ENCODE measurements at places on chromosomes 16 and 17.

- peak; percentile 69 for DNase-seq
Measured at GRCh38 chr17:9370467-9370866, 205.2 kb downstream of the STX8 start.

DNA sequence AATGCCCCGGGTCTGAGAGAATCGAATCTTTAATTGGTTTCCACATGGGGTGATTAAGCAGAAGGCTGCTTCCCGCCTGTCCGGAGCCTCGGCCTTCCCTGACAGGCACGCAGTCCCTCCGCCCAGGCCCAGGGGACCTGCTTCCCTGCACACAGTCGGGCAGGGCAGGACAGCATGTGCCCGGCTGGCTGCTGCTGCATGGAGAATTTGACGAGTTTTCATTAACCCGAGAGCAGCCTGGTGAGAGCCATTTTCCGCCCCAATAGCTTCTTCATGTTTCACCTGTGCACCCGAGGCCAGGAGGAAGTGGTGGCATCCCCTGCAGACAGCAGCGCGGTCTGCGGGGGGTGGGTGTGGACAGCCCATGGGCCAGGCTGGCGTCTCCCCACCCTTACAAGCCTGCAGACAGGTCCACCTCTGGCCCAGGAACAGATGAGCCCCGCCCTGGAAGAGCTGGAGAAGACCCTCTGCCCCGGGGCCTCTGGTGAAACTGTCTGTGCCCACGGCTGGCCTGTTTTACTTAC lies 67.0 kb downstream of the KLHDC4 start:
- DNase-seq: no peak

GRCh38 chr17:8420041-8420934 lies 15.4 kb upstream of the NDEL1 start:
- DNase-seq: peak; percentile 59

DNA sequence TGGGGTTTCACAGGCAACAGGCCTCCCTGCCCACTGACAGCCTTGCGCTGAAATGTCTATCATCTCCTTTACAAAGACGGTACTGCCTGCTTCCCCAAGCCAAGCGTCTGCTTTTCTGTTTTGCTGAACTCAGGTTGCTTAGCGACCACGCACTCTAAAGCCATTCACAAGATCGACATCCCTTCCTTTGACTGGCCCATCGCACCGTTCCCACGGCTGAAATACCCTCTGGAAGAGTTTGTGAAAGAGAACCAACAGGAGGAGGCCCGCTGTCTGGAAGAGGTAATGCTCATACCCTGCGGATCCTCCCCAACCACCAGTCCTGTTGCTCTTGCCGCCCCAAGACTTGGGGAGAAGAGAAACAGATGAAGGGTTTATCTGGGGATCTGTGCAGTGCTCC lies 28.7 kb downstream of the TMEM186 start:
- DNase-seq: no peak

GRCh38 chr17:50487213-50488096 lies 8.8 kb downstream of the RSAD1 start:
- DNase-seq: no peak

- DNase-seq: peak; percentile 82
Measured at GRCh38 chr16:47848421-47849109, 307.2 kb downstream of the ABCC12 start.

- peak; percentile 16 for DNase-seq
Measured at GRCh38 chr16:11980136-11980844, 3.8 kb downstream of the SNX29 start.

DNA sequence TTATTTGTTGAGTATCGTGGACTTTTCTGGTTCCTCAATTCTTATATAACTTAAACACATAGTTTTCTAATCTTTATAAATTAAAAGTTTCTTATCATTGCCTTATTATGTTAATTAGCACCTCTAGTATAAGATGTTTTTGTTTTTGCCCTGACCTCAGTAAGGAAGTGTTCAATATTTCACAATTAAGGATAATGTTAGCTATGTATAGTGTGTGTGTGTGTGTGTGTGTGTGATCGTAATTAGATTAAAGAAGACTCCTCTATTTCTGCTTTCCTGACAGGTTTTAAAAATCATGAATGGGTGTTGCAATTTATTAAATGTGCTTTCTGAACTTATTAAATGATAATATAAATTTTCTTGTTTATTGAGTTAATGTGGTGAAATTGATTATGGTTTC lies 12.0 kb downstream of the IL21R start:
- DNase-seq: no peak

- DNase-seq: no peak
Measured at GRCh38 chr16:56343661-56344517, 81.5 kb downstream of the AMFR start.

GRCh38 chr17:29615048-29615385 lies 7.7 kb downstream of the CORO6 start:
- DNase-seq: peak; percentile 36

DNA sequence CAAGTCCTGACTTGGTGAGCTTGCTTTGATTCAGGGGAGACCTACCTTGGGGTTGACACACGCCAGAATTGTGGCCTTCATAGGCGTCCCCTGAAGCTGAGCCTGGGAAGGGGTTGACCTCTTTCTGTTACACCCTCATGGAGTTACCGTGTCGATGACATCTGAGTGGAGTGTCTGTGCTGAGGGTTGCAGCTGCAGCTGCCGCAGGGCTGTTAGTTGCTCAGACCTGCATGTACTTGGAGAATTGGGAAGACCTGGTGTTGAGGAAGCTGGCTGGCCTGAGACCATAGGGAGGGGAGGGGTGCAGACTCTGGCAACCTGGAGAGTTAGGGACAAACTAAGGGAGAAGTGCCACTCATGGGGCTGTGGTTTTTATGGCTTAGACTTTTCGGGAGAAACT lies 9.6 kb downstream of the GSE1 start:
- DNase-seq: no peak

- peak; percentile 8 for DNase-seq
Measured at GRCh38 chr16:57537194-57537505, 779 bp upstream of the CCDC102A start.

DNA sequence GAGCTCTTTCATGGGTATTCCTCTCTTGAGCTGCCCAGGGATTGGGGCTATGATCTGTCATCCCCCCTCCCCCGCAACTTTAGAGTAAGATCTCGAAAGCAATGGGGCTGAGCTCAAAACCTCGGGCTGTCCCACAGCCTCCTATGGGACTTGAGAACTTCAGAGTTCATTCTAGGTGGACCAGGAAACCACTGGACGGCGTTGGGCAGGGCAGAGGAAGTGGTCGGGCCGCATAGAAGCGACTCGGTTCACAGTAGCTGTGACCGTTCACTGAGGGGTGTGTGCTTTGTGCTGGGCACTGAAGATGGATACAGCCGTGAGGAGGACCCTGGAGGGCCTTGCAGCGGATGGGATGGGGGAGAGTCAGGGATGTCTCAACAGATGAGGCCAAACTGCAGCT lies 292.0 kb downstream of the CPPED1 start:
- DNase-seq: no peak

- no peak for DNase-seq
Measured at GRCh38 chr17:75637551-75637950, 4.3 kb downstream of the SMIM5 start.

DNA sequence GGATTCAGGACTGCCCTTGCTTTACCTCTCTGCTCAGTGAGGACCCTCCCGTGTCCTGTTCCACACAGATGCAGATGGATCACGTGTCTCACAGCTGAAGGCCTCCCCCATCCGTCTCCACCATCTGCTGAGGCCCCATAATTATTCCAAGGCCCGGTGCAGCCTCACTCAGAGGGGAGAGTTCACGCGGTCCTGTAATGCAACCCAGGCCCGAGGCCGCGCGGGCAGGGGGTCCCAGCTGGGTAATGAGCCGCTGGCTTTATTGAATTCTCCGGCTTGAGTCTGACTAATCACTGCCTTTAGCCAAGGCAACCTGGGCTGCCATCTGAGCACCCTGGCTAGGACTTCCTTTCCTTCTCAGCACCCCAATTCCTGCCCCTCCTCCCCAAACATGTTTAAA lies 4.4 kb upstream of the WFIKKN2 start:
- DNase-seq: no peak

- no peak for DNase-seq
Measured at GRCh38 chr16:75667503-75667902, 9.3 kb downstream of the CPHXL2 start.

GRCh38 chr17:27244011-27244410 lies 49.9 kb upstream of the WSB1 start:
- no peak for DNase-seq

GRCh38 chr17:81909966-81910839 lies 996 bp downstream of the PCYT2 start:
- DNase-seq: no peak

GRCh38 chr17:77768248-77768852 lies 190.2 kb upstream of the TNRC6C start:
- no peak for DNase-seq

GRCh38 chr17:16467044-16467443 lies 24.9 kb downstream of the LRRC75A start:
- no peak for DNase-seq

- peak; percentile 39 for DNase-seq
Measured at GRCh38 chr17:29004081-29004692, 1.6 kb downstream of the SEZ6 start.

- no peak for DNase-seq
Measured at GRCh38 chr17:78226055-78226758, 5.2 kb upstream of the TMEM235 start.

DNA sequence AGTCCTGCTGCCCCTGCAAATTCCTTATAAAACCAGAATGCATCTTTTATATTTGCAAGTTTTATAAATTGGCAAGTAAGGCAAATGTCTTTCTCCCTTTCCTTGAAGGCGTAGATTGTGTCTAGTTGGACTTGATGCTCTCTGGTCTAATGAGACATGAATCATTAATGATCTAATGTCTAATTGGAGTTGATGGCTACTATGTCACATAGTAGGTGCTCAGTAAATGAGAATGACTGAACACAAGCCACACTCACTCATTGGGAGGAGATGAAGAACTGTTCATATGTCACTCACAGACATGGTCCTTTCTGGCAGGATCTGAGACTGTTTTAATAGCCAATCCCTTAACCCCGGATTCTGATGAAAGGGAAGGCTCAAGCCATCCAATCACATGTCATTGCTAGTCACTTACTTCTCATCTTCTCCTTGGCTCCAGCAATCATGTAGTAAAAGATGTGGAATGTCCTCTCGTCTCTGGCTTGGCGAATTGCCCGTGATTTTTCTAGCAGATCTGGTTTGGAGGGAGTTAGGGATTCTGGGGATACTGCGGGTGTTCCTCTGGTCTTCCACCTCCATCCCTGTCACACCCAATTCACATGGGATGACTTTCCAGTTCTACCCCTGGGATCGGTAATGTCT lies 81.0 kb downstream of the MYH11 start:
- DNase-seq: no peak

DNA sequence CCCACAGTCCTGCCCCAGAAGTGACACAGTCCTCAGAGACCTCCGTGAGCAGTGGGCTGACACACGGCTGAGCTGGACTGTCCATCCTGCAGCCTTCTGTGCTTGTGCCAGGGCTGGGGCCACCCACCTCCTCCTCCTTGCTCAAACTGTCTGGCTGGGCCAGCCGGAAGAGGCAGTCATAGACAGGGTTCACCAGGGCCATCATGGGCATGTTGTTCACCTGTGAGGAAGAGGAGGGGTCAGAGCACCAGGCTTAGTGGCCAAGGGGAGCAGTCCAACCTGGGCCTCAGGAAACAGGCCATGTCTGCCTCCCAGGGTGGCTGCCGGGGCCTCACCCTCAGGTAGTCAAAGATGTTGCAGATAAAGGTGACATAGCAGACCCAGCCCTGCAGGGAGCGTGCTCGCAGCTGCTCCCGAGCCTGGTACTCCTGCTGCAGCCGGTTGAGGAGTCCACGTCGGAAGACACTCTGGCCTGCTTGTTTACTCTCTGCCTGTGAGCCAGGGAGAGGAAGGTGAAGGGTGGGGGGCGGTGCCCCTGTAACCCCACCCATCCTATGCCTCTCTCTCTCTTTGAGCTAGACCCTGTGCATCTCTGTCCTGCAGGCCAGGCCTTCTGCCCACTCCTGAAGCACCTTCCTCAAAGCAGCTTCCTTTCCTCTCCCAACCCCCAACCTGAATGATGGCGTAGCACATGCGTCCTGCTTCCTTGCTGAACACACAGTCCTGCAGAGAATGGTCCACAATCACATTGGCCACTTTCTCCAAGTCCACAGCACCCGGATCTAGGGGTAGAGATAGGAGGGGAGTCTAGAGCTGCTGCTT lies 3.4 kb downstream of the MIF4GD start:
- DNase-seq: no peak

- no peak for DNase-seq
Measured at GRCh38 chr16:25855818-25856217, 164.1 kb downstream of the HS3ST4 start.

DNA sequence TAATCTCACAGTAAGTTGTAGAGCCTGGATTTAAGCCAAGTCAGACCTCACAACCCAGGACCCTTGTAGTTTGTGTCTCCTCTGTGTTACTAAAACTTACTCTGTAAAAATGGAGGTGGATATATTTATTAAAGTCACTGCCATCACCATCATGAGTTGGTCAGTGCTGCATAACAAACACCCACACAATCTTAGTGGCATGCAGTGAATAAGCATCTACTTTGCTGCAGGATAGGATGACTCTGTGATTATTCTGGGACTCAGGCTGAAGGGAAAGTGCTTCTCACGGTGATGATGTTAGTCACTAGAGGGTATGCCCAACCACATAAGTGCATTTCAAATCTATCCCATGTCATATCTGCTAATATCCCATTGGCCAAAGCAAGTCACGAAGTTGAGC lies 398.7 kb downstream of the XYLT1 start:
- DNase-seq: no peak

- no peak for DNase-seq
Measured at GRCh38 chr16:64489449-64489848, 632.4 kb downstream of the CDH11 start.

GRCh38 chr16:80176114-80176513 lies 364.7 kb upstream of the DYNLRB2 start:
- no peak for DNase-seq

GRCh38 chr16:56559109-56559508 lies 5.8 kb upstream of the MT4 start:
- no peak for DNase-seq

GRCh38 chr17:77086433-77087010 lies 54.2 kb upstream of the SEC14L1 start:
- peak; percentile 60 for DNase-seq

DNA sequence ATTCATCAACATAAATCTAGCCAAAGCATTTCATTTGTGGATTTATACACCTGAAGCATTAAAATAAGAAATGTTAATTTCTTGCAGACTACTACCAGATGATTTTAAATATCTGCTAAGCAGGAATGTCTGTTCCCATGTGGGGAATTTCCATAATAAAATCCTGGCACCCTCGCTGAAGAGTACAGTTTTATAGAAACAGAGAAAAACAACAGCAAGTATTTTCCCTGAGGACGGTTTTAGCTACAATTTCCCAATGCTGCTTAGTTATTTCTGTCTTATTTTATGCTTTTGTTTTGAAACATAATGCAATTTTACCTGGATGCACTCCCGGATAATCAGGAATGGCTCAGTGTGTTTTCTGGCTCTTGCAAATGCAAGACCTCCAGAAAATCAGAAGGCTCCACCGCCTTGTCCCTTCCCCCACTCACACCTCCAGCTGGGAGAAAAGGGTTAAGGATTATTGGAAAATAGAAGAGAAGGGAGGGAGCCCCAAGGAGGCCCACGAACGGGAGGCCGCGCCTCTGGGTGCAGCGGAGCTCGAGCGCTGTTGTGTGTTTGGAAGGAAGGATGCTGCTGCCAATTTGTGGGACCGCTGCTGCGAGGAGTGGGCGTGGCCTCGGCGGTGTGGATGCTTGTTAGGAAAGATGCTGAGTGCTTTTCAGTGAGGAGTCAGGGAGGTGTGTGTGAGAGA lies at the start of gene CNTNAP4:
CNTNAP4 (plus strand) TSS at position 657 of the 694 bp plus-strand sequence. CDS start 262 bp downstream, outside the sequence.
- no peak for DNase-seq
